Kidney epithelial cell (primary cell): ENCODE measurements at places on chromosomes 5 and 9.

GRCh38 chr9:20378851-20379250 lies 243.4 kb downstream of the MLLT3 start:
- no peak for DNase-seq

DNA sequence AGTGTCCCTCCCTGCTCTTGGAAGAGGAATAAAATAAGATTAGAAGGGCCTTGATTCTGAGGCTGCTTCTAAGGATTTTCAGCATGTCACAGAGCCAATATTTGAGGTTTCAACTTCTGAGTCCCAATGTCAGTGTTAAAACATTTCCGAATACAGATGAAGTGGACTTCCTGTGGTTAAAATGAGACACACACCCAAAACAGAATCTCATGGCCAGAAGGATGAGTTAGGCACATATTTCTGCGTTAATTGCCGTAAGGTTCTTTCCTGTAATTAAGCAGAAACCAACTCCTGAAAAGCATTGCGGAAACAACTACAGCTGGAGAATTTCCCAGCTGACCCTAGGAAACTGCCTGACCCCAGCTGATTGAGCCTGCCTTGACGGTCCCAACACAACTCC lies 10.4 kb upstream of the ZNF354B start:
- DNase-seq: no peak

DNA sequence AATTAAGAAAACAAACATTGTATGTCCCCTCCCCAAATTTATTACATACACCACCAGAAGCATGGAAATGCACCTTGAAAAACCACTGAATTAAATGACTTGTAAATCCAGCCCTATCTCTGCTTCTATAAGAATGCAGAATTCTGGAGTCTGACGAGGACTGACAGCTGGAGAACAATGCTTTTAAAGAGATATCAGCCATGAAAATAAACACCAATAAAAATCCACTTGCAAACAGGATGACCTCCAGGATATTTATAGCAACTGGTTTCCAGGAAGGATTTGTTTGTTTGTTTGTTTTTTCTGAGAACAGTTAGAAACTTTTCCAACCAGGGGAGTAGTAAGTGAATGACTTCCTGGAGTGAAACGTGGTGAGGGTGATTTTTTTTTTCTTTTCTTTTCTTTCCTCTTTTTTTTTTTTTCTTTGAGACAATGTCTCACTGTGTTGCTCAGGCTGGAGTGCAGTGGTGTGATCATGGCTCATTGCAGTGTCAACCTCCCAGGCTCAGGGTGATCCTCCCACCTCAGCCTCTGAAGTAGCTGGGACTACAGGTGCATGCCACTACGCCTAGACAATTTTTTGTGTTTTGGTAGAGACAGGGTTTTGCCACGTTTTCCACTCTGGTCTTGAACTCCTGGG lies 38.7 kb upstream of the SLC36A1 start:
- no peak for DNase-seq

- DNase-seq: no peak
Observed at GRCh38 chr5:145855763-145856267, 17.0 kb downstream of the GRXCR2 start.

DNA sequence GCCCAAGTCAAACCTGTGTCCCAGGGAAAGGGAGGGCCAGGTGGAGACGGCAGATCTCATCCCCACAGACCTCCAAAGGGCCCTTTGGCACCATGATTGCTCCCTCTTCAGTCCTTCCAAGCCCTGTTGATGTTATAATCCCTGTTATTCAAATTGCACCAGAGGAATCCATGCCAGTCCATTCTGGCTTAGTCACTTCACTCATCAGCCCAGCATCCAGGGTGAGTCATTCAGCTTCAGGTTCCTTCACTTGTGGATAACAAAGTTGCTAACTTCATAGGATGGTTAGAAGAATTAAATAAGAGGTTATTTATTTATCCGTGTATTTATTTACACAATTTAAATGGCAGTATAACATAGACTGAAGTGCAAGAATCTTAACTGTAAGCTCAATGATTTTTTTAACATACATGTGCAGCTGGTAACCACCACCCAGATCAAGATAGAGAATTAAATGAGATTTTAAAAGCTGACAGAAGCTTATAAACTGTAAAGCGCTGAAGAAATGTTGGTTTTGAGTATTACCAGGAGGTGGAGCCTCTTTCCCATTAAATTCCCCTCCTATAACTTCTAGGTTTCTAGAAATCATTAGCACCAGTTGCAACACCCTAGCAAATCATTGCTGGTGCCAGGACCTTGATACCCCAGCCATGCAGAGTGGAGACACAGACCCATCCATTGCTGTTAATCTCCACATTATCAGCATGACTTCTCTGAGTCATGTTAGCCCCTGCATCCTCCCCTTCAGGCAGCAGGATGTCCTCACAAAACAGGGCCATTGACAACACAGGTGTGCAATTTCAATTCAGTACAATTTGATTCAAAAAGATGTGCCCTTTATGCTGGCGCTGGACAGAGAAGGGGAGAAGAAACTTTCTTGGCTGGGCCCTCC lies 77.4 kb downstream of the SEC61B start:
- DNase-seq: peak; percentile 42
